ENCODE measurements at places on chromosomes 3 and 15.

- DNase-seq, result no peak
These were observed 6.4 kb upstream of the ADAM10 start for GRCh38 chr15:58755956-58756355.

- DNase-seq, result no peak
These were observed 42.3 kb downstream of the BOC start for GRCh38 chr3:113253702-113254101.

DNA sequence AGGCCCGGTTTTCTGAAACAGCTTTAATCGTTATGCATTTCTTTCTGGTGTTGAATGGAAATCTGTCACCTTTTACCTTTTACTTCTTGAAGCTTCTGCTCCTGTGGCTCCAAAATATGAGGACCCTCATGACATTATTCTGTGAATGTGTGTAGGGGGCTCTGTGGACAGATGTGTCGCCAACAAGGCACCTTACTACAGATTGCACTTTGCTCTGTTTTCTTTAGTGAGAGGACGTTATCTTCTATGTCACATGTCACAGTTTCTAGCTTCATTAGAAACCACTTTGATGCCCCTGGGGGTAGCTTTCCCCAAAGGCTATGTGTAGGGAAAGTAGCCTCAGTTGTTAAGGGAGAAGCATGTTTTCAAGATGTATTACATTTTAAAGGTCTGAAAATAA lies 195.6 kb downstream of the ZNF621 start:
- DNase-seq, result no peak

- no peak for DNase-seq
These were observed 109.9 kb downstream of the DNAJB8 start for GRCh38 chr3:128356822-128357221.

GRCh38 chr15:38864827-38865581 lies 300.4 kb upstream of the RASGRP1 start:
- DNase-seq, result no peak

GRCh38 chr15:27448986-27449385 lies 478.0 kb downstream of the GABRG3 start:
- DNase-seq, result no peak

All from suppressor macrophage treated with lipopolysaccharide for 4 hours (primary cell).